Inflammatory macrophage treated with lipopolysaccharide for 4 hours (primary cell): ENCODE measurements at places on chromosomes 4 and X.

- DNase-seq: peak; percentile 71
Observed at GRCh38 chr4:87388901-87389300, 2.1 kb downstream of the HSD17B11 start.

GRCh38 chr4:39353478-39354253 lies 12.5 kb downstream of the RFC1 start:
- peak; percentile 89 for DNase-seq

- no peak for DNase-seq
Observed at GRCh38 chrX:23246001-23246400, 88.6 kb upstream of the PTCHD1 start.

DNA sequence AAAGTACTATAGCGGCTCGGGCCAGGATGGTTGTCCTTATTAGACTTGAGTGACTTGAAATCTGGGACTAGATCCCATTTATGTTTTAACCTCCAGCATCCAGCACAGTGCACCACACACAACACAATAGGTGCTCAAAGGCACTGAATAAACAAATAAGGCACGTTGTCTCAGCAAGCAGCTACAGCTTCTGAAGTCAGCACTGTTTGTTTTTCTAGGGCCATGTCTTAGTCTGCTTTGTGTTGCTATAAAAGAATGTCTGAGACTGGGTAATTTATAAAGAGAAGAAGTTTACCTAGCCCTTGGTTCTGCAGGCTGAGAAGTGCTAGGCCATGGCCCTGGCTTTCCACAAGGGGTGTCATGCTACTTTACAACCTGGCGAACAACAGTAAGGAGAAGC lies 102.1 kb upstream of the LNX1 start:
- no peak for DNase-seq

GRCh38 chr4:53234111-53234510 lies 131.8 kb downstream of the SCFD2 start:
- DNase-seq: no peak

GRCh38 chr4:81990211-81990610 lies 383.6 kb downstream of the HNRNPD start:
- no peak for DNase-seq

DNA sequence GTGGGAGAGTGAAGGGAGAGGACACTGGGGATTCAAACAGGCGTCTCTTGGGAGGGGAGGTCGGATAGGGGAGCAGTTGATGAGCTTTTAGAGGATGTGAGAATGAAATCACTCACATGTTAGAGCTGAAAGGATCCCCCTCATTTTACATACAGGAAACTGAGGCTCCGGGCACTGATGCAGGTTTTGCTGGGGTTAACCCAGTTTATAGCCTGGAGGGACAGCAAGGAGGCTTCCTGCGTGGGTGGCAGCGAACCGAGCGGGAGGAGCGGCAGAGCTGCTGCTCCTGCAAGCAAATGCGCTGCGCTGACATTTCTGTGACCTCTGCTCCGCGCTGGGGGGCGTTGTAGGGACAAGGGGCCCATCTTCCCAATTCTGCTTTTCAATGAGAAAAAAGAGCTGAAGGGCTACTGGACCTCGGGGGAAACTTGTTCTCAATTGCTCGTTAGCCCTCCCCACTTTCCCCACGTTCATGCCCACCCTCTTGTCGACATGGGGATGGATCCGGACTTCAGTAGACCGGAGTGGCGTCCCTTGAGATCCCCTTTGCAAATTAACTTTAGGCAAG lies 1.2 kb upstream of the NEUROG2 start:
- peak; percentile 8 for DNase-seq

GRCh38 chrX:150967786-150968185 lies 15.3 kb upstream of the HMGB3 start:
- DNase-seq: no peak

DNA sequence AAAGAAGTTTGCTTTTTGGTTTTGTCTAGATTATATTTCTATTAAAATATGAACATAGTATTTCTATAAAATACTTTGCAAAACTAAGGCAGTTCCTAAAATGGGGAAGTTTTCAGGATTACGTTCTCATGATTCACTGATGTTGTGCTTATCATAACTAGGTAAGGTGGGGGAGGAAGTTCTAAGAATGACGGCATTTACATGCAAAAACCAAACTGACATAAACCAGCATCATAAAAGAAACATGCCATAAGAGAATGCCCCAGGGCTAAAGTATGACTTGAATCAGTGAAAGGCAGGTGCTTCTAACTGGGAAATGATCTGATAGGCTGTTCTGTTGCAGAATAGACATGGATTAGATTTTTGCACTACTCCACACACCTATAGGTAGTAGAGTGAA lies 204.7 kb upstream of the JADE1 start:
- DNase-seq: peak; percentile 2

GRCh38 chr4:15605537-15605936 lies 49.6 kb downstream of the FBXL5 start:
- DNase-seq: no peak

- no peak for DNase-seq
Observed at GRCh38 chr4:42643685-42644084, 13.2 kb downstream of the ATP8A1 start.

DNA sequence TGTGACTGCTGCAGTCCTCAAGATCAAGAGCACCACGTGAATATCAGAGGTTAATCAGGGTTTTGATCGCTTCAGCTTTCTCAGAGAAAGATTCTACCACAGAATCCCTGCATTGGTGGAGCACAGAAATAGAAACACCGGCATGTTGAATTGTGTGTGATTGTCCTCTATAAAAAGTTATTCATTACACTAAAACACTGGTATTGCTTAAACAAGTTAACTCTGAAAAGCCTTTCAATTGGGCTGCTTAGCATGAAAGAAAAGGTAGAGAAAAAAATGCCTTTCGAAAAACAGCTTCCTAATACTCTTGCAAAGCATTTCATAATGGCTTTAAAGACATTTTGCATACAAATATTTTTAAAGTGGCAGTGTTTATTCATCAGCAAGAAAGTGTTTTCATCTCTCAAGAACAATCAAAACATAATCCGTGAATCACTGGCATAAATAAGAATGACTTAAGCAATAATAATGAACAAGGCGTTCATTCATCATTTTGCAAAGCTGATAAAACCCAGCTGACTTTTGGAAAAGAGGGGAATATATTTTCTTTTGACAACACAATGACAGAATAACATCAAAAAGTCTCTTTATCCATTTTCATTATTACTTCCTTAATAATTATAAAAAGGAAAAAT lies 61.1 kb downstream of the HELT start:
- DNase-seq: no peak
